GDM1 (cell line): ENCODE measurements at places on chromosomes 1 and 21.
A peak's percentile ranks its signal among the peaks of the same experiment; 100 is the strongest.

- DNase-seq: peak; percentile 82
Observed at GRCh38 chr1:47231301-47232186, 481 bp downstream of the TAL1 start.

DNA sequence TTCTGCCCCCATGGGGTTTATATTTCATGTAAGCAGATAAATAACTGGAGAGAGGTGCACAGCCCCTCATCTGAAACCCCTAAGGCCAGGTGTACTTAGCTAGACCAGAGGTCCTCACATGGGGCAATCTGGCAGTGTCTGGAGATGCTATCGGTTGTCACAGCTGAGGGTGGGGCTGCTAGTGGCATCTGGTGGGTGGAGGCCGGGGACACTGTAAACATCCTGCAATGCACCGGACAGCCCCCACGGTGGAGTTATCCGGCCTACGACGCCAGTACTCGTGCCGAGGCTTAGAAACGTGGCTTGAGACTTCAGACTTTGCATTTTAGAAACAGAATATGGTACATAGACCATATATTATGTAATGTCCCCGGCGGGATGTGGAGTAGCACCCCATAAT lies 186.5 kb upstream of the VAMP3 start:
- DNase-seq: no peak

DNA sequence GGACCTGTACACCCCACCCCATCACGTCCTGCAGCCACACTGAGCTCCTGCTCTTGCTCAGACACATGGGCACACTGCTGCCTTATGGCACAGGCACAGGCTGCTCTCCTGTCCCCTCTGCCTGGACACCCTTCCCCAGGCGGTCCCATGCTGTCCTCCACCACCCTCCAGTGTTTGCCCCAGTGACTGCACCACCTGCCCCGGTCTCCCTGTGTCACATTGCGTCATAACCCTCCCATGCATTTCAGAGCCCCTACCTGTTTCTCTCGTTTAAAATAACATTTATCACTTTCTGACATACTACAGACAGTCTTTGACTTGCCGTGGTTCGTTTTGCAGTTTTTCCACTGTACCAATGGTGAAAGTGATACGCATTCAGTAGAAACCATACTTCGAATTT lies 159.2 kb downstream of the CAMTA1 start:
- DNase-seq: no peak

GRCh38 chr1:228346731-228347130 lies 59.9 kb downstream of the TRIM11 start:
- no peak for DNase-seq

DNA sequence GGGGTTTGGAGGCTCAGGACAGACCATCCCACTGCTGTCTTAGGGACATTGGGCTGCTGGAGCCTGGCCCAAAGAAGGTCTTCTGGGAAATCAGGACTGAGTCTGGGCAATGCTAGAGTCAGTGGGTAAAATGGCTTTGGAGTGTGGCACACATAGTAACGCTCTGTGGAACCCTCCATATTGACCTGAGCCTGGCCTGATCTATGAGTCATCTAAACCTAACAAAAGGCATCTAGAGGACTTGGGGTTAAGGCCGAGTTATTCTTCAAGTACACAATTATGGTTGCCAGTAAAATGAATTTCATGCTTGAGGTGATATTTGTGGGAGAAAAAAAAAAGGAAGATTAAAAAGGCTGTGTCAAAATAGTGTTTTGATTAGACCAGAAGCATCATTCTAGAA lies 77.7 kb downstream of the ST6GALNAC5 start:
- no peak for DNase-seq

GRCh38 chr1:77671836-77672235 lies 10.6 kb downstream of the ZZZ3 start:
- no peak for DNase-seq

GRCh38 chr21:21187579-21187978 lies 189.4 kb downstream of the NCAM2 start:
- no peak for DNase-seq

DNA sequence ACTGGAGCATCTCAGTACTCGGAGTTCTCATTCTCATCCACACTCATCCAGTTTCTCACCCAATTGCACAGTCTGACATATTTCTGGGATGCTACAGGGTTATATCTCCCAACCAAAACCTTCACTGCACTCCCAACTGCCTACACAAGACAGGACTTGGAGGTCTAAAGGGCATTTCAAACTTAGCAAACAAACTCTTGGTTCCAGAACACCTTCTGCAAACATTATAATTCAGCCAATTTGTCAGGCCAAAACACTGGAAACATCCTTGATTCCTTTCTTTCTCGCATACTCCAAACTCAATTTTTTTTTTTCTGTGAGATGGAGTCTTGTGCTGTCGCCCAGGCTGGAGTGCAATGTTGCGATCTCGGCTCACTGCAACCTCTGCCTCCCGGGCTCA lies 7.9 kb downstream of the SLAMF1 start:
- no peak for DNase-seq

DNA sequence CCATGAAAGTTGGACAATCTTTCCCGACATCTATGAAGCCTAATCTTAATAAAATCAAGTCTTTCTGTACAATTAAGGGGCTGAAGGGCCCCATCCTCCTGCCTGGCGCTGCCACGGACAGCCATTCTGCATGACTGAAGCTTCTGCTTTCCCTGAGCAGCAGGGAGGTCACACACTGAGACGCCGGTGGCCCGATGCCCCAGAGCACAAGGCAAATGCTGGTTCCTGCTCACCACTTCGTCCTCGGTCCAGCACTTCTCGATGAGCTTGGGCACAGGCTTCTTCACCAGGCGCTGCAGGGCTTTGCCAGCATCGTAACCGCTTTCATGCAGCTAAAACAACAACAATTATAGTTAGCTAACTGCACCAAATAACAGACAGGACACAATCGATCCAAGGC lies 147.8 kb downstream of the SLC45A1 start:
- DNase-seq: no peak

GRCh38 chr1:56940039-56940438 lies 25.8 kb downstream of the C8B start:
- no peak for DNase-seq

- DNase-seq: no peak
Observed at GRCh38 chr1:66327588-66327987, 206.4 kb upstream of the SGIP1 start.

DNA sequence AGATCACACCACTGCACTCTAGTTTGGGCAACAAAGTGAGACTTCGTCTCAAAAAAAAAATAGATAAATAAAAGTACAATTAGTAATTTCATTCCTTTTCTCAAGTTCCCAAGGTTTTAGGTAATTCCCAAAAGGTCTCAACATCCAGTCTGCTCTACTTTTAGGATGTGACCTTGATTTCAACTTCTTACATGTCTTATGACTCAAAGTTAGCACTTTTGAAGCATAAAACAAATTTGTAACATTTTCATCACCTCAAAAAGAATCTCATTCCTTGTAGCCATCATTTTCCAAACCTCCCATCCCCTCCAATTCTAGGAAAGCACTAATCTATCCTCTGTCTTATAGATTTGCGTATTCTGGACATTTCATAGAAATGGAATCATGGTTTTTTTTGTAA lies 32.2 kb downstream of the SNX27 start:
- DNase-seq: no peak

GRCh38 chr21:46060596-46061061 lies 37.3 kb upstream of the COL6A2 start:
- DNase-seq: no peak

DNA sequence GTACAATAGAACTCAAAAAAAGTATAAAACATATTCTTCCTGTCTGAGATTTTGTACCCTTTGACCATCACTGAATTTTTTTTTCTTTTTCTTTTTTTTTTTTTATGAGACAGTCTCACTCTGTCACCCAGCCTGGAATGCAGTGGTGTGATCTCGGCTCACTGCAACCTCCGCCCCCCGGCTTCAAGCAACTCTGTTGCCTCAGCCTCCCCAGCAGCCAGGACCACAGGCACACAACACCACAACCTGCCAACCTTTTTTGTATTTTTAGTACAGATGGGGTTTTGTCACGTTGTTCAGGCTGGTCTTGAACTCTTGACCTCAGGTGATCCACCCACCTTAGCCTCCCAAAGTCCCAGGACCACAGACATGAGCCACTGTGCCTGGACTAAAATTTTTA lies 10.4 kb downstream of the SDCCAG8 start:
- DNase-seq: no peak

DNA sequence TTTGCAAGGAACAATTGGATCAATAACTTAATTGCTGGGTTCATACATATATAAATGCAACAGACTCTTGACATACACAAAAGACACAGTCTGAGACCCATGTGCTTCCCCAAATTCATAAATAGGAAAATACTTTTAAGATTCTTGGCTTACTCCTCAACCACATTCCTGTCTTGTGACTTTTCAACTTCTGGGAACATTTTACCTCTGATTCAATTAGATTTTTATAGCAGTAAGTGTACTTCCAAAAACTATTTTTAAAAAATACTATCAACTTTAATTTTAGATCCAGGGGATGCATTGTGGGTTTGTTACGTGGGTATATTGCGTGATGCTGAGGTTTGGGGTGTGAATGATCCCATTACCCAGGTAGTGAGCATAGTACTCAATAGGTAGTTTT lies 406.7 kb downstream of the RPS6KC1 start:
- DNase-seq: no peak

GRCh38 chr21:23162198-23162946 lies 2164.2 kb downstream of the NCAM2 start:
- no peak for DNase-seq

GRCh38 chr1:34781844-34782391 lies 904 bp downstream of the GJB3 start:
- no peak for DNase-seq

GRCh38 chr1:202107801-202108731 lies 14.7 kb upstream of the GPR37L1 start:
- no peak for DNase-seq

- no peak for DNase-seq
Observed at GRCh38 chr1:1782399-1783221, 4.3 kb upstream of the NADK start.

DNA sequence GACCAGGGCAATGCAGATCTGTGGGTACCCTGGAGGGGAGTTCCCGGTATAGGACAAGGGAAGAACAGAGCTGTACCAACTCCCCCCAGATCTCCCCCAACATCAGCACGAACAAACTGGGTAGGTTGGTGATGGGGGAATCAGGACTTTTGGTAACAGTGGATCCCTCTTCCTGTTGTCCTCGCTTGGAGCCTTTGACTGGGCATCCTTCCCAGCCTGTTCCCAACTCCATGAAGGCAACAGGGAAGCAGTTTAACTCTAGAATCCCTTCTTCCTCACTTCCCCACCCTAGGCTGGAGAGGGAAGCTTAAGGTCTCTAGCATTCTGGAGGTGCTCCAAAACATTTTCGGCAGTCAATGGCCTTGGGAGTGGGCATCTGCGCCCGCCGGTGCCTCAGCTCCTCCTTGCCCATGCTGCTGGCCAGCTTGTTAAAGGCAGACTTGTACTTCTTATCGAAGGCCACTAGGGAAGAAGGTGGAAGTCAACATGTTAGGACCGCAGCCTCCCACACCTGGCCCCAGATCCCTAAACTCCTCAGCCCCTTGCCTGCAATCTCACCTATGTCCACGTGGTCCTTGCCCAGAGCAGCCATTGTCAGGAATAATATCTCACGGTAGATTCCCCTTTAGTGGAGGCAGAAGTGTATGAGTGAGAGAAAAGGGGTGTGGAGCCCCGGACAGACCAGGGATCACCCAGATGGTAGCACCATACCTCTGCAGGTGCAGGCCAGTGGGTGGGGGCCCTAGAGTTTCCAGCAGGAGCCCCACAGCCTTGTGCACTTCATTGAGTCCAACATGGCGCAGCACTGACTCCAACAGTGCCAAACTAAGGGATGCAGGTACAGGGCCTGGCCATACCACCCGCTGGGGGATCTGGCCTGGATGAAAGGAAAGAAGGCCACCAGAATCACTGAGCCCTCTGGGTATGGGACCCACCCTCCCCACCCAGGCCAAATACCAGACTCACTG lies 7.5 kb upstream of the GATAD2B start:
- DNase-seq: no peak

- no peak for DNase-seq
Observed at GRCh38 chr1:182580736-182581135, 8.3 kb downstream of the RNASEL start.

DNA sequence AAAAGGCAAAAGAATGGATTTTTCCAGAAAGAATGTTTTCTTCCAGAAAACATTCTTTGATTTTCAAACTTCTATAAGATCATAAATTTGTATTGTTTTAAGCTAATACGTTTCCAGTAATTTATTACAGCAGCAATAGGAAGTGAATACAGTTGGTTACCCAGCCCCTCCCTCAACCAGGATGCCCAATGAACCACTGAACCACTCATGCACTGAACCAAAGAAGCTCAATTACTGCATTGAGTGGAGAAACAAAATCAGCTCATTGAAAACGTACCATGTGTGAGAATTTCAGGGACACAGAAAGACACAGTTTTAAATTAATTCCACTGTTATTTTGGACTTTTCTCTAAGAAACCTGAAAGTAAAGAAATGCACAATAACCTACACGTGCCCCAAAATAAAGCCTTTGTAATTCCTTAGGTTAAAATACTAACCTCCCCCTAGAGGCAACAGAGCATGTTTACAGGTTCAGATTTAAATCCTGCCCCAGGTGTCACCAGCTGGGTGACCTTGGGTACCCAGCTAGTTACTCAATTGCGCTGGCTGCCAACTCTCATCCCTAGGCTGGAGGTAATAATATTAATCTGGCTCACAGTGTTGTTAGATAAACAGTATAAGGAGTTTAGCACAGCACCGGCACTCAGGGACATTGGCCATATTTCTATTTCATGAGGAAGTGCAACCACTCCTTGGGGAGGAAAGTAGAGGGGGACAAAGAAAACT lies 111.7 kb downstream of the NMNAT2 start:
- DNase-seq: no peak

- no peak for DNase-seq
Observed at GRCh38 chr21:18368205-18368604, 35.4 kb downstream of the TMPRSS15 start.
